ENCODE measurements at places on chromosomes 6 and 20.

DNA sequence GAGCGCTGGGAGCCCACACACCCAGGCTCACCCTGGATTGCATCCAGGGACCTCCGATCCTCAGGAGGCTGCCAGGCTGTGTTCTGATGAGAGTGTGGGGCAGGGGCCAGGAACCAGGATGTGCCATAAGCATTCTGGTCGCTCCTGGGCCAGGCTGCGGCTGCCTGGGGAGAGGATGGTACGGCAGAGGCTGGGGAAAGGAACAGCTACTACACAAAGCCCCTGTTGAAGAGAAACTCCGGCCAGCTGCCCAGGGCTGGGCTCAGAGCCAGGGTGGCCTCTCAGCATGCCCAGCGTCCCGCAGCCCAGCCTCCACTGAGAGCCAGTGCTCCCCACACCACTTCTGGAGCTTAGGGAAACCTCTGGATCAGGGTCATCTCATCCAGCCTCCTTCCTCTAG is 21.7 kb upstream of the OCSTAMP start:
- no peak for DNase-seq

- DNase-seq: no peak
Observed at GRCh38 chr6:170255426-170256125, 35.3 kb downstream of the DLL1 start.

- no peak for DNase-seq
Observed at GRCh38 chr6:125844989-125845388, 54.2 kb downstream of the NCOA7 start.

GRCh38 chr6:107152638-107153430 is 37.5 kb upstream of the BEND3 start:
- no peak for DNase-seq

GRCh38 chr6:21284166-21284565 is 309.4 kb upstream of the SOX4 start:
- DNase-seq: no peak

GRCh38 chr20:40282941-40283340 is 406.1 kb downstream of the MAFB start:
- no peak for DNase-seq

- DNase-seq: no peak
Observed at GRCh38 chr6:135974426-135974825, 122.9 kb downstream of the PDE7B start.

- DNase-seq: peak; percentile 91
Observed at GRCh38 chr6:21987501-21987957, 309.3 kb downstream of the PRL start.
